Amygdala (tissue), 56 donors: ENCODE measurements at places on chromosomes 11 and 22.

GRCh38 chr11:94151903-94152677, 23.4 kb downstream of the PANX1 start:
- no peak for DNase-seq

- DNase-seq: no peak
These were observed 2.9 kb downstream of the GRIA4 start for GRCh38 chr11:105612771-105613170.

DNA sequence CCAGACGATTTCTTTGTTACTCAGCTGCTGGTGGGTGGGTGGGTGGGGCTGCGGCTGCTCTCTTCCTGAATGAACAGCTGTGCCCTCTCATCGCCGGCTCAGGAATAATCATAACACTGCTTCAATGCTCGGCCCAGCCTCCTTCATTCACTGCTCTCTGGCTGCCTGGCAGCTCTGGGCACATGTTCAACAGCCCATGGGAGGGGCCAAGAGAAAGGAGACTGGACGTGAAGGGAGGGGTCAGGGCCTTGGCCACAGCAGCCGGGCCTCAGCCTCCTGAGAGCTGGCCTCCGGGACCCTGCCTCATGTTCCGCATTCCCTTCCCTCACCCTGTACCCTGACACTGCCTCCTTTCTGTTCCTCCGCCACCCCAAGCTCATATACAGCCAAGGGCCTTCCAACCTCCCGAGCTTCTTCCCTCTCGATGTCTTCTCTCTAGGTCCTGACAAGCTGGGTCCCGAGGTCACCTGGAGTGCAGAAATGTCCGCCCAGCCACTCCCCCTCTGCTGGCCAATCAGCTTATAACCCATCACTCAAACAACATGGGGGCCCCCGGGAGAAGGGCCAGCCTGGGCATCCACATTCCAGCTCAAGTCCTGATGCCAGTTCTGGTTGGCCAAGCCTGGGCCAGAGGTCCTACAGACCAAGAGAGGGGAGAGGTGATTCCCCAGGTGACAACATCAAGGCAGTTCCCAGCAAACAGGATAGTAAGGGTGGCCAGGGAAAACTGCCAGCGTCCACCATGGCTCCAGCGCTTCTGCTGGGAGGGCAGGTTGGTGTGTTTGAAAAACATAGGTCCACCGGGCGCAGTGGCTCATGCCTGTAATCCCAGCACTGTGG, 3.2 kb upstream of the CSDC2 start:
- peak; percentile 71 for DNase-seq

- DNase-seq: no peak
These were observed 40.7 kb downstream of the JHY start for GRCh38 chr11:122923302-122923701.

DNA sequence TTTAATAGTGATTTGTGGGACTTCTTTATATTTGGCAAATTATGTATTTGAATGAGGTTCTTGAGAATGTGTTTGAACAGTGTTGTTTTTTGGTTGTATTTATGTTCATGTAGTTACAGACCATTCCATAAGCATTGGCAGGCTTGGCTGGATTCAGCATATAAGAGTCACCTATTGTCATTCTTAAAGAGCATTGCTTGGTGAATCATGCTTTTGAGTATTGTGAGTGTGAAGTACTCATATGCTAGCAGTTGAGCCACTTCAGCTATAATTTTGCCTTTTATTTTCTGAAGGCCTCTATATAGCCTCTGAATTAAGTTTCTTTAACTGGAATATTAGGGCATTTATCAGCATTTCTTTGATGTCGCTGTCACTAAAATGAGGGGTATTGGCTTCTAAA, 110.0 kb upstream of the GAL start:
- no peak for DNase-seq

- no peak for DNase-seq
These were observed 7.0 kb upstream of the CHADL start for GRCh38 chr22:41247703-41248102.

- DNase-seq: no peak
These were observed 416.5 kb upstream of the DDI1 start for GRCh38 chr11:103619938-103620337.

DNA sequence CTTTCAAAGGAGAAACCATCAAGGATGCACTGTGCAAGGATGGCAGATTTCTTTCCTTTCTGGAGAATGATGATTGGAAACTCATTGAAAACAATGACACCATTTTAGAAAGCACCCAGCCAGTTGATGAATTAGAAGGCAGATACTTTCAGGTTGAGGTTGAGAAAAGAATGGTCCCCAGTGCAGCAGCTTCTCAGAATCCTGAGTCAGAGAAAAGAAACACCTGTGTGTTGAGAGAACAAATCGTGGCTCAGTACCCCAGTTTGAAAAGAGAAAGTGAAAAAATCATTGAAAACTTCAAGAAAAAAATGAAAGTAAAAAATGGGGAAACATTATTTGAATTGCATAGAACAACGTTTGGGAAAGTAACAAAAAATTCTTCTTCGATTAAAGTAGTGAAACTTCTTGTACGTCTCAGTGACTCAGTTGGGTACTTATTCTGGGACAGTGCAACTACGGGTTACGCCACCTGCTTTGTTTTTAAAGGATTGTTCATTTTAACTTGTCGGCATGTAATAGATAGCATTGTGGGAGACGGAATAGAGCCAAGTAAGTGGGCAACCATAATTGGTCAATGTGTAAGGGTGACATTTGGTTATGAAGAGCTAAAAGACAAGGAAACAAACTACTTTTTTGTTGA, 9.8 kb downstream of the FAM111A start:
- no peak for DNase-seq

DNA sequence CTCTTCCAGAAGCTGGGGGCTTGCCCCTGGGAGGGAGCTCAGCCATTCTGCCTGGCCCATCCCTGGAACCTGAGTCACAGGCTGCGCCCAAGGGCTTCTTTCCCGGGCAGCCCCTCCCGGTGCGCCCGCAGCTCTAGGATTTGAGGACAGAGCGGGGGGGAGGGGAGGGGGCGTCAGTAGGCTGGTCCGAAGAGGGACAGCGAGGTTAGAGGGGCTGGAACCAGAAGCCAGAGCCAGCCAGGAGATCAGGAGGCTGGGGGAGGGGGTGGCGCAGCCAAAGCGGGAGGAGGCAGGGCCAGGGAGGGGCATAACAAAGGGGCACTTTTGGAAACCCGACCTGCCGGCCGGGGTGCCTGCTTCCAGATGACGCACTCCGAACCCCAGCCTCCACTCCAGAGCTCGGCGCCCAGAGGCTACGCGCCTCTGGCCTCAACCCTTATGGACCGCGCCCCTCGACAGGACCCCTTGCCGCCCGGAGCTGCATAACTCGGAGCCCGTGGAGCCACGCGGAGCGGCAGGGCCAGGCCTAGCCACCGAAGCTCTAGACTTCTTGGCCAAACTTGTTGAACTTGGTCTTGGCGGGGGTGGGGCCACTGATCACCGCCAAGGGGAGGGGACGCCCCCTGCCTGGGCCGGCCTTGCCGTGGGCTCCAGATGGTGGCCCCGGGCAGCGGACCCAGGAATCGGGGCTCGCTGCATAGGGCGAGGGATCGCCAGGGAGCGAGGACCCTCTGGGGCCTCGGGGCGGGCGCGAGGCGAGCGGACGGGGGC, 744 bp downstream of the PACSIN3 start:
- DNase-seq: no peak

GRCh38 chr22:45639747-45640102, 31.9 kb upstream of the ATXN10 start:
- no peak for DNase-seq

DNA sequence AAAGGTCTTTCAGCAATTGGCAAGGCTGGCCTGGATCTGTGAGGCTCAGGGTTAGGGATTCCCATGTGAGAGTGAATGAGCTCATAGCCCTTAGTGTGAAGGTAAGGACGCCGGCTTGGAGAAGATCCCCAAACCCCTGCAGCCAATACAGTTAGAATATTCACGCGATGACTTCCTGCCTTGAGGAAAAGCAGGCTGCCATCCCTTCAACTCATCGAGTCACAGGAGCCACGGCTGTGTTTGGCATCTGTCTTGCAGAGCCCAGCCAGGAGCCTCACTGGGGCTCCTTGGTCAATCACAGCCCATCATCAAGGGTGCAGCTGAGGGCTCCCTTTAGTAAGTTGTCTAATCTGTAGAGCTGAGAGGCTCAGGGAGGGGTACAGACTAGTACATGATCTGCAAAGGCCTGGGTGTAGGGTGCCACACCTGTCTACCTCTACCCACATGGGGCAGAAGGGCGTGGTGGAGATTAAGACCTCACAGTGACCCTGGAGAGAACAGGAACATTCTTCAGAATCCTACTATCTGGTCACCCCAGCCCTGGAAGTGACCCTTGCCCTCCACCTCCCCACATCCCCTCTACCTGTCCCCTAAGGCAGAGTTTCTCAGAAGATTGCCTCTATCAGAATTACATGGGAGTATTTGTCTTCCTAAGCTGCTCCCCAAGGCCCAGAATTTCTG, 18.5 kb downstream of the IL10RA start:
- DNase-seq: no peak

- no peak for DNase-seq
These were observed 34.7 kb downstream of the PARVA start for GRCh38 chr11:12411806-12412727.

DNA sequence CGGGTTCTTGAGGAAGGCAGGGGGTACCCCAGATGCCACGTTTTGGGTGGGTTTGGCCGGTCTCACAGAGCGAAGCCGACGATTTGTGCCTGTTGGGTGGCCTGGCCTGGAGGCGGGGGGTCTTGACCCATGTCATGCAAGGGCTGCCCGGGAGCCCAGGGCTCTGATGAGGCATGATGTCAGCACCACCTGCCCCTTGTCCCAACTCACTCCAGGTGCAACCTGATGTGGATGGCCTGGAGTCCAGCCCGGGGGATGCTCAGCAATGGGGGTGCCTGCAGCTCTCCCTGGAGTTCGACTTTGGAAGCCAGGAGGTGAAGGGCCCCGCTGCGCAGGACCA, 851 bp downstream of the SYT8 start:
- DNase-seq: no peak

- DNase-seq: no peak
These were observed 31.3 kb upstream of the LRRC55 start for GRCh38 chr11:57150454-57150917.

- no peak for DNase-seq
These were observed 4.9 kb downstream of the HTATIP2 start for GRCh38 chr11:20368438-20368837.

GRCh38 chr22:50720301-50721256, 17.4 kb upstream of the ACR start:
- DNase-seq: no peak

- DNase-seq: no peak
These were observed 177.9 kb downstream of the ETS1 start for GRCh38 chr11:128409476-128409875.

DNA sequence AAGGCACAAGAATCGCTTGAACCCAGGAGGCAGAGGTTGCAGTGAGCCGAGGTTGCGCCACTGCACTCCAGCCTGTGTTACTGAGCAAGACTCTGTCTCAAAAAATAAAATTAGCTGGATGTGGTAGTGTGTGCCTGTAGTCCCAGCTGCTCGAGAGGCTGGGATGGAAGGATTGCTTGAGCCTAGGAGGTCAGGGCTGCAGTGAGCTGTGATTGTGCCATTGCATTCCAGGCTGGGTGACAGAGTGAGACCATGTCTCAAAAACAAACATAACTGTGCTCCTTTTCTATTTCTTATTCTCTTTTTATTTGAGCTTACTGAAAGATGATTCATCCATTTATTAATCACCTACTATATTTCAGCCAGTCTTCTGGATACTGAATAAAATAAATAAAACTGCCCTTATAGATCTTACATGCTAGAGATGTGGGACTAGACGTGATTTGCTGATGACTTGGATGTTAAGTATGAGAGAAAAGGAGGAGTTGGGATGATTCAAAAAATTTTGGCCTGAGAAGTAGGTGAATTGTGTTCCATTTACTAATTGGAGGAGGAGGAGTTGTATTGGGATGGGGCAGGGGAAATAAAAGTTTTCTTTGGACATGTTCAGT, 18.0 kb downstream of the PAAF1 start:
- DNase-seq: no peak

DNA sequence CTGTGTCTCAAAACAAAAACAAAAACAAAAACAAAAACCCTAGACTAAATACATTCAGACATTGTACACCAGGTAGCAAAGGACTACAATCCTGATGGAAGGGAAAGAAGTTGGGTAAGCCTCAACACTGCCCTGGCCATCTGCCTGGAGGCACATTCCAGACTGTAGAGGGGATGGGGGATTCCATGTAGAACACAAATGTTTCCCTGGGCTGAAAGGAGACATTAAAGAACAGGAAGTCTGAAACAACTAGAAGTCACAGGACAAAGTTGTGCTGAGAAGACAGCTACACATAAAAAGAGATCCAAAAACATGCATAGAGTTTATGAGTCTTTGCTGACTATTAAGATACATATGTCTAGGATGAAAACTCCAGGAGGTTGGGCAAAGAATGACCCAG, 83.9 kb downstream of the RRAS2 start:
- DNase-seq: no peak

- DNase-seq: no peak
These were observed 295.2 kb downstream of the GUCY1A2 start for GRCh38 chr11:106723071-106723470.
